ENCODE measurements at places on chromosomes 2 and 18.

- DNase-seq = no peak
These were observed 28.2 kb downstream of the ARHGAP15 start for GRCh38 chr2:143157418-143157817.

GRCh38 chr18:60358516-60358915, 14.1 kb downstream of the MC4R start:
- DNase-seq = no peak

DNA sequence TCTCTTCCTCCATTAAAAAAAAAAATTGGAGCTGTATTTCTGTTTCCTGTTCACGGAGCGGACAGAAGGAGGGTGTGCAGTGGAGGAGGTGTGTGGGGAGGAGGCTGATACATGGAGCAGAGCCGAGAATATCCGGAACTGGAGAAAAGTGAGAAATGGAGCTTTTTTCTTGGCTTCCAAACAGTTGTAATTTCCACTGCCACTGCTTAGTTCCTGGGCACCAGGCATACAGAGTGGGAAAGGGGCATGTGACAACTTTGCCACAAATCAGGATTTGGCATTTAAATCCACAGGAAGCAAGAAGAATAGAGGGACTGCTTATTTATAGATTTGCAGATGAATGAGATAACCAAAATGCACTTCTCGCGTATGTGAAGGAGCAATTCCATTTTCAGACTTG, 71.2 kb downstream of the BCL11A start:
- no peak for DNase-seq

DNA sequence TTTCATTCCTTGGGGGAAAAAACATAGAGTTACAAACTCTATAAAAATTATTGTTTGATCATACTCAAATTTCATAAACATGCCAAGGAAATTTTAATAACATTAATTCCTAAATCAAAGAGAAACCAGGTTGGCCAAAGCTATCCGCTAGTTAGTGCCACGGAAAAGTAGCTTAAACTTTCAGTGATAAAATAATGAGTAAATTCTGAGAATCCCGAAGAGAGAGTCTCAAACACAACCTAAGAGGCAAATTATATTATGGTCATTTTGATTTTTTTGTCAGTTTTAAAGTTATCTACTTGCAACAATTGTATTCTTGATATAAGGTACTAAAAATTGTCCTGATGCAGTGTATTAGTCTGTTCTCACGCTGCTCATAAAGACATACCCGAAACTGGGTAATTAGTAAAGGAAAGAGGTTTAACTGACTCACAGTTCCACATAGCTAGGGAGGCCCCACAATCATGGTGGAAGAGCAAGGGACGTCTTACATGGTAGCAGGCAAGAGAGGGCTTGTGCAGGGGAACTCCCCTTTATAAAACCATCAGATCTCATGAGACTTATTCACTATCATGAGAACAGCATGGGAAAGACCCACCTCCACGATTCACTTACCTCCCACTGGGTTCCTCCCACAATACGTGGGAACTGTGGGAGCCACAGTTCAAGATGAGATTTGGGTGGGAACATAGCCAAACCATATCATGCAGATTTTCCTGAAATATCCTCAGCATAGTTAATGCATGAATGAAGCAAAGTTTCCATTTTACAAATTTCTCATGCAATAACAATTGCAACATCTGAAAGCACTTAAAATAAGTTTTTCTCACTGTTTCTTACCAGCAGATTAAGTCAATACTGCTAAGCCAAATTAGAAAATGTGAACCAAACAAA, 205.9 kb upstream of the STK17B start:
- no peak for DNase-seq

DNA sequence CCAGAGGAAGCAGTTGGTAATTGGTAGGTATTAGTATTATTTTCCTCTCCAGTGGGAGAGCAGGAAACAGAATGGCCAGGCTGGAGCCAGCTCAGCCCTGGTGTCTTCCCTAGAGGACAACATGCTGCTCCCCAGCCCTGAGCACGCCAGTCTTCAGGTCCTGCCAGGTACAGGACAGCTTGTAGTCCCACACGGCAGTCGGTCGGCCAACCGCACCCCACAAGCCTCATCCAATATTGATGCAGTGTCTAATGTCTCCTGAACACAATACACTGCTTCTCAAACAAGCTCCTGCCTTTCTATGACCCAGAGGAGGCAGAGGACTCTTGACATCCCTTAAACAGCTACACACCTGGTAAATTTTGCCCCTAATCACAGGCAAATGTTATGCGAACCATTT, 71.0 kb upstream of the PPP1CB start:
- DNase-seq = no peak

DNA sequence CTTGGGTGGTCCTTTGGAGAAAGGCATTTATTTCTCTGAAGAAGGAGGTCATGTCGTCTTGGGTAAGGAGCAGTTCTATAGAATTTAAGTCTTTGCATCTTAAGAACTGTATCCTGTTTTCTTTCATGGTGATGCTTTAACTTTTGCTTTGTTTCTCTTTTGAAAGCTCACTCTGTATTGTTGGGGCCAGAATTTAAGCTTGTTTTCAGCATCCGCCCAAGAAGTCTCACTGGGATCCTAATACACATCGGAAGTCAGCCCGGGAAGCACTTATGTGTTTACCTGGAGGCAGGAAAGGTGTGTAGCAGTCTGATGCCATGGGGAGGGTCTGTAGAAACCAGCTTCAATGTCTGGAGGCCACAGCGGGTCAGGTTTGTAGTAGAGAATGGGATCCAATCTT, 64.7 kb upstream of the TTC39C start:
- DNase-seq = peak; percentile 68

GRCh38 chr2:99648178-99648844, 158.5 kb upstream of the REV1 start:
- no peak for DNase-seq

- peak; percentile 65 for DNase-seq
These were observed 78.2 kb downstream of the UBE2E3 start for GRCh38 chr2:181058378-181059269.

GRCh38 chr2:212197776-212198175, 340.8 kb downstream of the ERBB4 start:
- no peak for DNase-seq

DNA sequence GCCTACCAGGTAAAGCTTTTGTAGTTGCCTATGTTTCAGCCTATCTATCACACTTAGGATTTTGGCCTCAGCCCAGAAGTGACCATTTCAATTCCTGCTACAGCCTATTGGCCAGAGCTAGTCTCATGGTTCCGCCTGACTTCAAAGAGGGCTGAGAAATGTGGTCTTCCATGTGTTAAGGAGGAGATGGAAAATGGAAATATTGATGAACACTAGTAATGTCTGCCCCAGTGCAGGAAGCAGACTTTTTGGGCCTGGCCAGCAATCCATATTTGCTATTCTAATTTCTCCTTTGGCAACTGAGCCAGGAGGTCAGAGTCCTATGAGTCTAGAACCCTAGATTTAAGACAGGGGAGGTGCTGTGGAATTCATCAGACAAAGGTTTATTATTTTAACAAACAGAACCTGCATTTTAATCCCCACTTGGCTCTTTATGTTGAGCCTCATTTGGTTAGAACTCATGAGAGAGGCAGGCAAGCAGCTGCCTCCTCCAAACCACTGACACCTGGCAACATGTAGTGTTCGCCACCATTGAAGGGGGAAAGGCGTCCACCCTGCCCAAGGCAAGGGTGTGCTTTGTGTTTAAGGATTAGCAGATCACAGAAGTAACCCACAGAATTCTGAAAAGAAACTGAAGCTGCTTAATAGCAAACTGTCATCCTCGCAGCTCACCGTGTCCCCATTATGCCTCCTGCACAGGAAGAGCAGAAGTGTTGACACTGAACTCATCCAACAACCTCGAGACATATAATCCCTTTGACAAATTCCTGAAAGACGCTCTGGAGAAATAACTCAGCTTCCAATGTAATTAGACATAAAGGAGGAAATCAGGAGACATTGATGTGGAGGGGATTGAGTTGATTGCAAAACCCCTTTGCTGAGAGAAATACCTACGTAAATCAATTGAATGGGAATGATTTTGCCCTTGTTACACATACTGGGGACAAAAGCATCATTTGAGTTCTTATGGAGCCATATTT, 47.7 kb upstream of the SCG2 start:
- no peak for DNase-seq

GRCh38 chr2:54925022-54925421, 125.2 kb downstream of the RTN4 start:
- no peak for DNase-seq

DNA sequence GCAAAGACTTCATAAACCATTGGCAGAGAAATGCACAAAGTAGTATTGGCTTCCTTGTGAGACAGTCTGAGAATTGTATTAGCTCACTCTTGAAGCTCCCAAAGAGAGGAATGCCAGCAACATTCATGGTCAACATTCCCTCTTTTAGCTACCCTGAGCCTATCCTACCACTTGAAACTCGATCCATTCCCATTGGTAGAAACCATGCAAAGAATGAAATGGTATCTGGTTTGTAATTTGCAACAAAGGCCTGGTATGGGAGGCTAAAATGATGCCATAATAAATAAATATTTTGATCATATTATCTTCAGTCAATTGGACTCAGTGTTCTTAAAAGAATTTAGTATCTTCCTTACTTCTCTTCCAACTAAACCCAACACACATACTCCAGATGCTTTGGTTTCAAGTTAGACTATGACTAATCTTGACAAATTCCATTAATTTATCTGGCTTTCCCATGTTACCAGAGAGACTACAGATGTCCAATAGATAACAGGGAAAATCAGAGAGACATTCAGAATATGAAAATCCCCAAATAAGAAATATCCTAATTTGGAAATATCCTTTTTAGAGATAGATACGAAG, 102.9 kb downstream of the DHRS9 start:
- DNase-seq = peak; percentile 22

DNA sequence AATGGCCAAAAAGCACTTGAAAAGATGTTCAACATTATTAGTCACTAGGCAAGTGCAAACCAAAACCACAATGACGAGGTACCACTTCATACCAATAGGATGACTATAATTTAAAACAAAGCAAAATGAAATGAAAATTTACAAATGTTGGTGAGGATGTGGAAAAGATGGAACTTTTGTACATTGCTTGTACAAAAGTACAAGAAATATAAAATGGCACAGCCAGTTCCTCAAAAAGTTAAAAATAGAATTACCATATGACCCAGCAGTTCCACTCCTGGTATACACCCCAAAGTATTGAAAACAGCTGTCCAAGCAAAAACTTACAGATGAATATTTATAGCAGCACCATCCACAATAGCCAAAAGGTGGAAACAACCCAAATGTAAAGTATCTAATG, 107.8 kb upstream of the XPO1 start:
- no peak for DNase-seq

GRCh38 chr2:149422337-149422990, 92.1 kb downstream of the LYPD6 start:
- DNase-seq = peak; percentile 66

DNA sequence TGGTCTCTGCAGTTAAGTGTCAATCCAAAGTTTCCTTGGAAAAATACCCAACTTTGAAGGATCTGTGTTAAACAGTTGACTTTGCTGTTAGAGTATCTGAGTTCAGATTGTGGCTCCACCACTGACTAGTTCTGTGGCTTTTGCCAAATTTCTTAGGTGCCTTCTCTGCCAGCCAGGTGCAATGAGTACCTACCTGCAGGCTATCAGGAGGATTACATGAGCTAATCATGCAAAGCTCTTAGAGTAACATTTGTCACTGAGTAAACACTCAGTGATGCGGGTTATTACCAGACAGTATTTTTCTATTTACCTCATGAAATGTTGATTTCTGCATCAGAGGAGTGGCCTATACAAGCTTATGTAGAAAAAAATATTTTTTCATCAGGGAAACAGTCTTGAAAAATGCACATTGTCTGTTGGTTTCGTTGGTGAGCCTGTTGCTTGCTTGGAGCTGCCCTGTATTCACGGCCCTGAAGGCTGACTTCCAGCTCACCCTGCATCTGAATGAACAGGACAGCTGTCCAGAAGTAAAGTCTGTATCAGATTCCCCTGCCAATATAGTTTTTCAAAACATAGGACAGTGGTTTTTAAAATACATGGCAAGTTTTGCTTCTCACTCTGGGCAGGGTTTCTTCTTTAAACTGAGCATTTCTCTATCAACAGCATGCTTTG, 235.1 kb downstream of the CDCA7 start:
- no peak for DNase-seq

DNA sequence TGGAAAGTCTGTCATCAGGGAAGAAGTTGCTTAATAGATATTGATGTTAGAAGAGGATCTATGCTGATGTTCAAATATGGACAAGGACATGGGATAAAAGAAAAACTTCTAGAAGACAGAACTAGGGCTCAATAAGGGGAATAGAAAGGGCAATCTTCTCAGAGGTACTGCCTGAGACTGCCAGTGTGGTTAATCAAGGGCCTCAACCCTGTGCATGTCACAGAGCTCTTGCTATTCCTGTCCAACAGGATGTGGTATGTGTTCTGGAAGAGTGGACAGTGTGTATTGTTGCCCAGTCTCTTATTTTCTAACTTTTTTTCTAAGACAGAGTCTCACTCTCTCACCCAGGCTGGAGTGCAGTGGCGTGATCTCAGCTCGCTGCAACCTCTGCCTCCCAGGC, 27.8 kb upstream of the RNF125 start:
- no peak for DNase-seq

DNA sequence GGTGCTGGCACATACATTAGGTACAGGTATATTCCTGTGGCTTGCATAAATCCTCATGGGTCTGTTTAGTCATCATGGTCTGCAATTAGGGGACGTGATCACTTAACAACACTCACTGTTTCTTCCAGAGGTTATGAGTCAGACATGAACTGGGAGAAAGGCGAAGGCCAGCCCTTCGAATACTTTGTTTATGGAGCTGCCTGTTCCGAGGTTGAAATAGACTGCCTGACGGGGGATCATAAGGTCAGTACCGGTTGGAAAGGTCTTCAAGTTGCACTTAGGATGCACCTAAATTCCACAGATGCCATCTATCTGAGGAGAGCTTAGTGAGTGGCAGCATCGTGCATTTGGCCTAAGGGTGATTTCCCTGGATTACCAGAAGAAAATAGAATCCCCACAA, 76.9 kb downstream of the AOX1 start:
- peak; percentile 77 for DNase-seq

DNA sequence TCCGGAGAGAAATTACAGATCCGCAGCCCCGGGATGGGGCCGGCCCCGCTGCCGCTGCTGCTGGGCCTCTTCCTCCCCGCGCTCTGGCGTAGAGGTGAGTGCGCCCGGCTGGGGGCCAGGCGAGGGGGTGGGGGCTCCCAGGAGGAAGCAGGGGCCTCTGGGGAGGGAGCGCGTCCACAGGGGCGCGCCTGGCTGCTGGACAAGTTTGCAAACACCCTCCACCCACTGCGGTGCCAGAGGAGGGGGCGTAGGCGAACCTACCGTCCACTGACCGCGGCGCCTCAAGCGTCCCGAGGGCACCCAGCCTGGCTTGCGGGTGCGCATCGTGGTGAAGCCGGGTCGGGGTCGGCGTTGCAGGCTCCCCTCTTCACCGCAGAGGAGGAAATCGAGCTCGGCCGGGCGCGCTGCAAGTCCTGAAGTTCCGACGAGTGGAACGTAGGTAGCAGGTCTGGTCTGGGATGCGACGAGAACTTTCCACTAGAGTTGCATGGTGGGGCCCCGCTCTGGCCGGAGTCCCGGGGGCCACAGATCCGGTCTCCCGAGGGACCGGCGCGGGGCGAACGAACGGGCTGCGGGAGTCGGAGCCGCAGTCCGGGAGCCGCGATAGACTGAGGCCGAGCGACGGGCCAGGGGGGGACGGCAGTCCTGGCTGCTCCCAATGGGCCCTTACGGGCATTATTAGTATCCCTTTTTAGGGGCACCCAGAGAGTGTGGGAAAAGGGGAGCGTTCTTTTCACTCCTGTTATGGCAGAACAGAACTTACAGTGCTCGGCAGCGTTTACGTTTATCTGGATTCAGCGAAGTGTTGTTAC, 502 bp downstream of the MERTK start:
- peak; percentile 33 for DNase-seq

- no peak for DNase-seq
These were observed 434.7 kb downstream of the PTPRM start for GRCh38 chr18:8001711-8002301.

- peak; percentile 40 for DNase-seq
These were observed 4.3 kb downstream of the HNRNPLL start for GRCh38 chr2:38598200-38598990.

Data from mesendoderm (in vitro differentiated cells).